ENCODE measurements at places on chromosomes 7 and 10. TPM values are rescaled to one million over a fixed set of nuclear protein-coding genes. Genes with fewer than 3 reads are reported as not detected.
A peak's percentile ranks its signal among the peaks of the same experiment; 100 is the strongest.

GRCh38 chr7:71768450-71768849 is 636.5 kb downstream of the GALNT17 start:
- DNase-seq = no peak
- no peaks in the 10 kb centered on the region for H3K27me3 ChIP-seq
- H3K4me3 ChIP-seq = no peak overlapping the region

GRCh38 chr7:30148951-30149459 is 14.2 kb downstream of the MTURN start:
- no peak for DNase-seq
- no peaks in the 10 kb centered on the region for H3K27me3 ChIP-seq
- H3K27ac ChIP-seq = peak overlapping the region; percentile 68
- H3K4me1 ChIP-seq = peaks cover 2% of the 10 kb centered on the region
- H3K4me3 ChIP-seq = no peak overlapping the region

DNA sequence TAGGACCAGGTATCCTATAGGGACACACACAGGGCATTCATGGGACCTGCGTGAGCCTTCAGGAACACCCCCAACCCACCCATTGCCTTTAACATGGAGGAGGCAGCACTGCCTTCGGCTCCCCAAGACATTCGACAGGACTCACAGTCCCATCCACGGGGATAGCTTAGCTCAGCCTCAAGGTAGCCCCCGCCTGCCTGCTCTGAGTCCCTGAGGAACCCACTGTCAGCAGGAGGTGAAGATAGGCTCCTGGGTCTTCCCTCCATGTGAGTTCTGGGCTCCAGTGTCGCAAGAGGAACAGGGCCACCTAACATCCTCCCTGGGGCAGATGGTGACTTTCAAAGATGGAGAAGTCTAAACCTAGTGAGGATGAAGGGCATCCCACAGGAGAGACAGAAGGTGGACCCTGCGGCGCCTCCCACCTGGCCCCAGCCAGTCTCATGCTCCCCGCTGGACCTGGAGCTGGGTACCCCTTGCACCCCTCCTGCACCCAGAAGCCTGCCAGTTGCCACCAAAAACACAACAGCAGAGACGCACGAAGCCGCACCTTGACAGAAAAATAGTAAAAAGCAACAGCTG is 4.9 kb upstream of the ADIRF start:
- no peak for DNase-seq
- H3K27me3 ChIP-seq = no peaks in the 10 kb centered on the region
- peaks cover 27% of the 10 kb centered on the region for H3K4me1 ChIP-seq
- H3K4me3 ChIP-seq = no peak overlapping the region

DNA sequence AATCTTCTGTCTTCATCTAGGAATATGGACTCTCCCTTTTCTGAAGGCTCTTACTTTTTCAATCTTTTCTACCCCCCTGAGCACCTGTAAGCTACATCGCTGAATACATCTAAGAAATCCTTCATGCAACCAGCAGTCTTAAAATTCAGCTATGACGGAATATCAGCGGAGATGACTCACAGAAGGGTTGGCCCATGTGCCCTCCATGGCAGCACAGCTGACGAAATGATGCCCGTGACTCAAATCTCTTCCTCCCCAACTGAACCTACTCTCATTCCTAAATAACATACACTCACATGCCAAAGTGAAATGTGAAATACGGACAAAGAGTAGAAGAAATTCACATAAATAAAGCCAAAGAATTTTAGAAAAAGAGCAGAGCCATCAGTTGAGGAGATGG is 30.3 kb upstream of the NCAPG2 start:
- no peaks in the 10 kb centered on the region for H3K4me1 ChIP-seq
- H3K27me3 ChIP-seq = no peaks in the 10 kb centered on the region
- no peak for DNase-seq
- peaks cover 21% of the 10 kb centered on the region for H3K36me3 ChIP-seq
- no peak overlapping the region for H3K4me3 ChIP-seq

DNA sequence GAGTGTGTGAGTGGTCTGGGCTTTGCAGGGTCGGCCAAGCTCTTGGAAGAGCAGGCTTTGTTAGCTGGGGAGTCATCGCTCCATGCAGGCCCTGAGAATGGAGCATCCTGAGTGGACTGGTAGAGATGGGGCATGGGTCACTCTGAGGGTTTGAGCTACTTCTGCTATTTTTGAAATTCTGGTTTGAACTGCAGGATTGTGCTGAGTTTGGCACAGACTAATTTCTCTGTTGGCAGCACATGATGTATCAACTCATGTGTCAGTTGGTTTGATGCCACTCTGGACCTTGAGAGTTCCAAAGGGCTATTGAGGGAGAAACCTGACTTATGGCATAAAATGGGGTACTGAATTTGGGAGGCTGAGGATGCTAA is 56.3 kb downstream of the LRMDA start:
- no peaks in the 10 kb centered on the region for H3K36me3 ChIP-seq
- H3K4me1 ChIP-seq = no peaks in the 10 kb centered on the region
- no peak overlapping the region for H3K4me3 ChIP-seq

- no peak overlapping the region for H3K27ac ChIP-seq
- no peaks in the 10 kb centered on the region for H3K36me3 ChIP-seq
- H3K4me3 ChIP-seq = no peak overlapping the region
Measured at GRCh38 chr7:67636348-67637022, 639.9 kb downstream of the TYW1 start.

DNA sequence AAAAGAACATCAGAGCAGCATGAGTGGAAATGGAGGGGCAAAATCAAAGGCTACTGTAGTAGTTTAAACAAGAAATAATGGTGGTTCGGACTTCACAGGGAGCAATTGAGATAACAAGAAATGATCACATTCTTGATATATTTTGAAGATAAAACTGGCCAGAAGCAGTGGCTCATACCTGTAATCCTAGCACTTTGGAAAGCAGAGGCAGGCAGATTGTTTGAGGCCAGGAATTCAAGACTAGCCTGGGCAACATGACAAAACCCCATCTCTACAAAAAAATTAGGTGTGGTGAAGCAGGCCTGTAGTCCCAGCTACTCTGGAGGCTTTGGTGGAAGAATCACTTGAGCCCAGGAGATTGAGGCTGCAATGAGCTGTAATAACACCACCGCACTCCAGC is 22.9 kb downstream of the EEF1AKMT2 start:
- no peaks in the 10 kb centered on the region for H3K4me1 ChIP-seq
- no peak overlapping the region for H3K4me3 ChIP-seq
- DNase-seq = no peak
- H3K36me3 ChIP-seq = peaks cover 2% of the 10 kb centered on the region

DNA sequence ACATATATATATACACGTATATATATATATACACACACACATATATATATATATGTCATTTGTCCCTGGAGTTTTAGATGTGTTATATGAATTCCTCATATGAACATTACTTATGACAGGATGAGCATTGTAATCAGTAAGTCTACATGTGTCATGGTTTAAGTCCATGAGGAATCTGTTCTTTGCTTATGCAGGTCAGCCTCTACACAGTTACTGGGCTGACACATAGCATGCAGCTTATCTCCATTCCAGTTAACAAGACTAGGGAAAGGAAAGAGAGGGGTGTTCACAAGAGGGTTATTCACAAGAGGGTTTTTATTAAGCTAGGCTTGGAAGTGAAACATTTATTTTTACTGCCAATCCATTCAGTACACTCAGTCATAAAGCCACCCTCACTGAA is 226.7 kb downstream of the SNX13 start:
- H3K36me3 ChIP-seq = no peaks in the 10 kb centered on the region
- no peaks in the 10 kb centered on the region for H3K27me3 ChIP-seq
- H3K27ac ChIP-seq = no peak overlapping the region

DNA sequence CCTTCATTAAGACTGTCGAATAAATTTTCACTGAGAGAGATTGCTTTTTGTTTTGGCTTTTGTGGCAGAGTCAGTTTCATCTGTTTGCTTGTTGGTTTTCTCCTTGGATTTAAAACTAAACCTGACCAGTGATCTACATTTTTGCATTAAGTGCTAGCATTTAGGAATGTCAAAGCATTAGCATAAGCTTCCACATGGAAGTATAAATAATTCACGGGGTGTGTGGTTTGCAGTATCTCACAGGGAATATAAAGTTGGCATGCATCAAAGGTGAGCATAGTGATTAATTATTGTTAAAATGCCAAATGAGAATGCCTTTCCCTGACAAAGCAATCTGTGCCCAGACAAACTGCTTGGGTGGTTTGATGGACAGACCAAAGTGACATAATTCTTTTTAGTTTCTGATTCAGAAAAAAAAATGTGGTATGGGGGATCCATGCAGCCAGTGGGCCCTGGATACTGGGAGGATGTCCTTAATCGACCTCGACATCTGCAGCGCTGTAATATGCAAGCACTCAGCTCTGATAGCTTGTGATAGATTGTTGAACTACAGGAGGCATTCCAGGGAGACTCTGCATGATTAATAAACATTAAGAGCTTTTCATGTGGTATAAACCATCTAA is 339.3 kb upstream of the POM121L12 start:
- H3K4me3 ChIP-seq = no peak overlapping the region
- no peaks in the 10 kb centered on the region for H3K27me3 ChIP-seq
- H3K36me3 ChIP-seq = no peaks in the 10 kb centered on the region
- peak; percentile 7 for DNase-seq

DNA sequence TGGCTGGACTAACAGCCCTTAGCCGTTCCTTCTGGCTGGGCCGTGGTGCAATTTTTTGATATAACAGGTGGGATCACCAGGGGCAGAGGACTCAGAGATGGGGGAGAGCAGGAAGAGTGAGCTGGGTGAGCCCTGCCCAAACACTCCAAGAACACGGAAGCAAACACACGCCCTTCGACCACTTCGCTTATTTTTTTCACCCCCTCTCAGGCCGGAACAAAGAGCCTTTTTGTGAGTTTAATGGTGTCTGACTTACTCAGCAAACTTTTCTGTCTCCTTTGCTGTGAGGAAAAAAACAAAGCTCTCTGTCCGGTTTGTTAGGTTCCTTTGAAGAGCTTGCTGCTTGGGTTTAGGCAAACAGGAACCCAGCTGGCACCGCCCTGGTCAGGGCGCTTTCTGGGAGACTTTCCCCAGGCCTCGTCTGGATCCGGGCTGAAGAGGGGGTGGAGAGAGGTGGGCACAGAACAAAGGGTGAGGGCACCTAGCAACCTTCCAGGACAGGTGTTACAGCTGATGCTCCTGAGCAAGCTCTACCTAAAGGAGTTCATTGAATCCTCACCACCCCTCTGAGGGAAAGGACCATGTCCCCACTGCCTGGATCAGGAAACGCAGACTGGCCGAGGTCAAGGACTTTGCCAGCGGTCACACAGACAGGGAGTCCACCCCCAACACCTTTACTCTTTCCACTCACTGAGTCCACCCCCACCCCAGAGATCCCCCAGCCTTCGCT is 23.3 kb downstream of the CALML3 start:
- H3K27me3 ChIP-seq = no peaks in the 10 kb centered on the region
- H3K36me3 ChIP-seq = no peaks in the 10 kb centered on the region
- H3K4me3 ChIP-seq = no peak overlapping the region
- H3K27ac ChIP-seq = peak overlapping the region; percentile 37

DNA sequence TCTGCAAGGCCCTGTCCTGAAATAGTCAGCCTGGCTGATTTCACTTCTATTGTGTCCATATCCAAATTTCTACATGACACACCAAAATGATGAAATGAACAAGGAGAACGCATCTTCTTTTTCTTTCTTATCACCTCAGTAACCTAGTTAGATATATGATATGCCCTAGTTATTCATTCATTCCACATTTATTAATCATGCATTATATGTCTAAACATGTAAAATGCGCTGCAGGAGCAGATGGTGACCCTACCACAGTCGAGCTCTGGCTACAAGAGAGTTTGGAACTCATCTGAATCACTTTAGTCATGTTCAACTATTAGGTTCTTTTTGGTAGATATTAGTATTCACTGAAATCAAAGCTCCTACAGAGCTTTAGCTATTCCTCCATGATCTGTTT is 31.8 kb upstream of the VPS41 start:
- no peaks in the 10 kb centered on the region for H3K27me3 ChIP-seq
- H3K36me3 ChIP-seq = no peaks in the 10 kb centered on the region
- no peak overlapping the region for H3K27ac ChIP-seq
- no peak for DNase-seq
- no peaks in the 10 kb centered on the region for H3K4me1 ChIP-seq

DNA sequence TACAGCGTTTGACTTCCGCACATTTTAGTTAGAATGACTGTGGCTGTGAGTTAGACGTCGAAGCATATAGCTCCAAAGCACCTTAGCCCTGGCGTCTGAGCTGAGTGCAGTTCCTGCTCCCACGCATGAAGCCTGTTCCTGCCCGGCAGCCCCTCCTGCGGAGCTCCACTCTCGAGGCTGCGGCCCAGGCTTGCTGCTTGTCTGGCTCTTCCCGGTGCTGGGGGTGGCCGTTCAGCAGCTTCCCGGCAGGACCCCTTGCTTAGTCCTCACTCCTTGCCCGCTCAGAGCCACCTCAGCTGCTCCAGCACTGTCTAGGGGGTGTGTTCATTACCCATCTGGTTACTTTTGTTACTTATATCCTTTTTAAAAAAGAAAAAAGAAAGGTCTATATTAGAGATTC is 88.1 kb upstream of the DNAJB6 start:
- no peak overlapping the region for H3K4me3 ChIP-seq
- no peaks in the 10 kb centered on the region for H3K4me1 ChIP-seq
- H3K36me3 ChIP-seq = peaks cover 4% of the 10 kb centered on the region
- DNase-seq = no peak
- H3K27me3 ChIP-seq = no peaks in the 10 kb centered on the region

DNA sequence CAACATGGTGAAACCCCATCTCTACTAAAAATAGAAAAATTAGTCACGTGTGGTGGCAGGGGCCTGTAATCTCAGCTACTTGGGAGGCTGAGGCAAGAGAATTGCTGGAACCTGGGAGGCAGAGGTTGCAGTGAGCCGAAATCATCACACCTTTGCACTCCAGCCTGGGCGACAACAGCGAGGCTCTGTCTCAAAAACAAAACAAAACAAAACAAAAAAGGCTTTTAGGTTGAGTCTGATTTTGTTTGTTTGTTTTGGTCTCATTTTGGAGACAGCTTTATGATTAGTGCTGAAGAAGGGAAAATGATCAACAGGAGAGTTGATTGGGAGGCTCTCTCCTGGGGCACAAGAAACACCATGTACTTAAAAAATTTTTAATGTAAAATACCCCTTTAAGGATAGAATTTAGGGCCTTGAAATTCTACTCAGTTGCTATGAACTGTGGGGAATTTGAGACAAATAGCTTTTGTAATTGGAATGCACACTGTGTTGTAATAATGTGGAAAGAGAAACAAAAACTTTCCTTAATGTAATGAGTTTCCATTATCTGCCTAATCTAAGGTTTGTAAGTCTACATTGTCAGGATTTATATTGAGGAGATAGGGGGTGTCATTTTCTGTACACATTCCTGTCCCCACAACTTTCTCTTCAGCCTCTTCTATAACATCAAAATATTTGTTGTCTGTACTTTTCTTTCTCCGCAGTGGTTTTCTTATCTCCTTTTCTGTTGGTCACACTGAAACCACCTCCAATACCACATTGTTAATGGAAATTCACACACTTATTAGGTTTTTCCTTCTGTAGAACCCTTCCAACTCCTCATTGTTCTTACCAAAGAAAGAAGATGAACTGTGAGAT is 41.3 kb downstream of the ARID5B start:
- H3K27me3 ChIP-seq = no peaks in the 10 kb centered on the region
- peak overlapping the region; percentile 11 for H3K4me3 ChIP-seq
- no peak for DNase-seq
- peaks cover 13% of the 10 kb centered on the region for H3K4me1 ChIP-seq

The HMX3 gene
- not detected for total RNA-seq

The ZNF394 gene
- 33.6 TPM for total RNA-seq

The GATA3 gene
- total RNA-seq = 23.5 TPM

Measured in kidney (tissue), 22 donors.